ENCODE measurements at places on chromosomes 2 and 18.

- DNase-seq = no peak
These were observed 9.1 kb upstream of the ZNF804A start for GRCh38 chr2:184589261-184589660.

DNA sequence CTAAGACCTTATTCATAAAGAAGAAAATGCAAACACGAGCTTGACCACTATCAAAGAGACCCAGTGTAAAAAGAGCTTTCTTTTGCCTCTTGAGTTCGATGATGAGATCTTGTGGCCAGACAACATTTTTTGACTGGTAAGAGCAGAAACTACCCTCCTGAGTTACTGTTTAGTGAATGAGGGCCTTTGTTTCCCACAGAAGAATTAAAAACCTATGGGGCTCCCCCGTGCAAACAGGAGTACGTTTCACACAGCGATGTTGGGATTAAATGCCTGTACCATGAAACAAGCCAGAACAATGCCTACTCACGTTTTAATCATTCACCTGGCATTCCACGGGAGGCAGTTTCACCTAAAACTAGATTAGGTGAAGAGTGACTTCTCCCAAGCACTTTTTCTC is 36.0 kb downstream of the MYCN start:
- DNase-seq = no peak

DNA sequence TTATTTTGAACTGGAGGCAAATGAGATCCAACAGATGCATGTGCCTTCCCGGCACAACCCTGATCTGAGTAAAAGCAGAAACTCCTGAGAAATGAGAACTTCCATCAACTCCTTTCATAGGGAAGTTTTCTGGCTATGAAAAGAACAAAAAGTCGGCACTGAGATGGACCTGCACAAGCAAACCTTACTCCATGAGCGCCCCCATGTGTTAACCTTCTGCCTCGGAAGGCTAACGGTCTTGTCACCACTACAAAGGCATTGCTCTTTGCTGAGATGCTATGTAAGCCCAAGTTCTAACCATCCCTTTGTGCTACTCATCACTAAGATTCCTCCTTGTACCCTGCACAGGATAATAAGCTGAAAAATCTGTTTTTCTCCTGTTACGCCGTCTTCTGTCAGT is 57.3 kb upstream of the SULT1C3 start:
- DNase-seq = peak; percentile 51

DNA sequence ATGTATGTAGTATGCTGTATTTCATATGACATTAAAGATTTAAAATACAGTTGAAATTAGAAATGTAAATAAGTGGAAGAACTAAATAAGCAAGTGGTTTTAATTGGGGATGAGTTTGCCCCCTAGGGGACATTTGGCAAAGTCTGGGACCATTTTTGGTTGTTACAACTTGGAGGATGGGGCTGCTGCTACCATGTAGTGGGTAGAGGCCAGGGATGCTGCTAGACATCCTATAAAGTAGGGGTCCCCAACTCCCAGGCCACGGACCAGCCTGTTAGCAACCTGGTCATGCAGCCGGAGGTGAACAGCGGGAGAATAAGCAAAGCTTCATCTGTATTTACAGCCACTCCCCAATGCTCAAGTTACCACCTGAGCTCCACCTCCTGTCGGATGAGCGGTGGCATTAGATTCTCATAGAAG is 27.9 kb upstream of the ASNSD1 start:
- DNase-seq = no peak

- no peak for DNase-seq
These were observed 194.0 kb downstream of the LRATD1 start for GRCh38 chr2:14826518-14826917.

- no peak for DNase-seq
These were observed 213.0 kb upstream of the HAAO start for GRCh38 chr2:43005245-43005974.

DNA sequence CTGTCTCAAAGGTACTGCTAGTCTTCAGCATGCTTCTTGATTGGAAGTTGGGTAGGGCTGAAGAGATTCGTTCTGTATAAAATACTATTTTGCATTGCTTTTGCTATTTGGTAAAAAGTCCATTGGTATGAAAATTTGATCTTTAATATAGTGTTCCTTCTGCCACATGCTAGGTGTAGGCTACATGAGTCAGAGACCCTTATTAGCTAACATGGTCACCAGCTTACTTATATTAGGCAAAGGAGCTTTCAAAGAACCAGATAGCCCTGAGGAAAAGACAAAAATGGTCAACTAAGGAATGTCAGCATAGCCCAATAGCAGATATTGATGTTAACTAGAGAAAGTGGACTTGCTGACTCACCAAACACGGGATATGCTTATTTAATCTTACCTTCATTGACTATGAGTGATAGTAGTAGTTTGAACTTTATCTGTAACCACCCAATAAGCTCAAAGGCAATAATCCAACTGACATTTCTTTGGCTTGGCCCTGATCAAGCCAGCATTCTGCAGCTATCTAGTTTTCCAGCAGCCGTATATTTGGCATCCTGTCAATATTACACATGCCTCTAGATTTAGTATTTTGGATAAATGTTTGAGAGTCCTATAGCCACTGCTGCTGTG is 110.0 kb downstream of the TPGS2 start:
- no peak for DNase-seq

- no peak for DNase-seq
These were observed 173.2 kb downstream of the SOCS6 start for GRCh38 chr18:70462078-70462439.

- no peak for DNase-seq
These were observed 157.2 kb upstream of the ZC3H15 start for GRCh38 chr2:186328838-186329237.
